Stimulated activated effector memory CD8-positive, alpha-beta T cell treated with anti-CD3 and anti-CD28 coated beads, Interleukin-12 subunit alpha, Interleukin-12 subunit beta, amount 100 ng/mL, for 72 hours (primary cell): ENCODE measurements at places on chromosomes 2 and 18.

GRCh38 chr2:136243638-136244535 is 125.9 kb upstream of the CXCR4 start:
- DNase-seq = no peak

DNA sequence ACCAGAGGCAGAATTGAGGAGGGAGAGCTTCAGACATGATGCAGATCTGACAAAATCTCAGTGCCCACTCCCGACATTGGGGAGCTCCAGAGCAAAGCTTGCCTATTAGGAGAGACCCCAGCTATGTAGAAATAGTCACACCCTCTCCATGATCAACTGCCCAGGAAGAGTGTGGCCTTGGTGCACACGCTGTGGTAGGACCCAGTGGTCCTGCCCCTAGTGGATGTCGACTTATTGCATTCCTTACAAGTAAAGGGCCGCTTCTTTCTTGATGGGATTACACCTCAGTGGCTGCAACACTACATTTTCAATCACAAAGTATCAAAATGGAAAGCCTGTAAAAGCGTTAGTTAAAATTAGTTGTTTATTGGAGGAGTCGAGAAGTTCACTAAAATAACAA is 64.2 kb downstream of the VRK2 start:
- no peak for DNase-seq

DNA sequence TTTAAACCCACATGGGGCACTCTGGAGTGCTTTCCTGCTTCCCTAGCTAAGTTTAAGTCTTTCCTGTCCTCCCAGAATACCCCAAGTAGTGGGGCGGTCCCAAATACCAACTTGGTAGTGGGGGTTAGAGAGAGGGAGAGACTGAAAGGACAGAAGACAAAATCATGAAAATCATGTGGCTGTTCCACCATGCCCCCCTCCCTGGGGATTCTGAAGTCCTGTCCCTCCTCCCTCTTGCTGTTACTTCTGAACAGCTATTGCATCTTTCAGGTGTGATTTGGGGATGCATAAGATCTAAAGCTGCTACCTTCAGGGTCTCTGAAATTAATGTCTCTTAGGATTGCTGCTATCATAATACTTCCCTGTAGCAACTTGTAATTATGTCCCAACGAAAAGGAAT is 266.9 kb upstream of the EPAS1 start:
- no peak for DNase-seq

DNA sequence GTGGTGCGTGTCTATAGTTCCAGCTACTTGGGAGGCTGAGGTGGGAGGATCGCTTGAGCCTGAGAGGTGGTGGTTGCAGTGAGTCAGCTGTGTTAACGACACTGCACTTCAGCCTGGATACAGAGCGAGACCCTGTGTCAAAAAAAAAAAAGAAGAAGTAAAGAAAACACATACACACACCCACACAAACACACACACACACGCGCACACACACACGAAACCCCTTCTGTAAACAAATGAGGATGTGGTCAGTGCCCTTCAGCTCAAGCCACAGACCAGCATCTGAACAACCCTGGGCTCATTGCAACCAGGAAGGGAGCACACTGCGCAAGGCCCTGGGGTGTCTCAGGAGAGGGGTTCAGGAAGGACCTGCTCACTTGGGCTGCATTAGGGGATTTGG is 47.9 kb upstream of the KCNF1 start:
- DNase-seq = no peak

- DNase-seq = no peak
Measured at GRCh38 chr2:140550821-140551220, 1580.0 kb downstream of the LRP1B start.

GRCh38 chr2:235135990-235136561 is 184.3 kb downstream of the SH3BP4 start:
- DNase-seq = peak; percentile 28

DNA sequence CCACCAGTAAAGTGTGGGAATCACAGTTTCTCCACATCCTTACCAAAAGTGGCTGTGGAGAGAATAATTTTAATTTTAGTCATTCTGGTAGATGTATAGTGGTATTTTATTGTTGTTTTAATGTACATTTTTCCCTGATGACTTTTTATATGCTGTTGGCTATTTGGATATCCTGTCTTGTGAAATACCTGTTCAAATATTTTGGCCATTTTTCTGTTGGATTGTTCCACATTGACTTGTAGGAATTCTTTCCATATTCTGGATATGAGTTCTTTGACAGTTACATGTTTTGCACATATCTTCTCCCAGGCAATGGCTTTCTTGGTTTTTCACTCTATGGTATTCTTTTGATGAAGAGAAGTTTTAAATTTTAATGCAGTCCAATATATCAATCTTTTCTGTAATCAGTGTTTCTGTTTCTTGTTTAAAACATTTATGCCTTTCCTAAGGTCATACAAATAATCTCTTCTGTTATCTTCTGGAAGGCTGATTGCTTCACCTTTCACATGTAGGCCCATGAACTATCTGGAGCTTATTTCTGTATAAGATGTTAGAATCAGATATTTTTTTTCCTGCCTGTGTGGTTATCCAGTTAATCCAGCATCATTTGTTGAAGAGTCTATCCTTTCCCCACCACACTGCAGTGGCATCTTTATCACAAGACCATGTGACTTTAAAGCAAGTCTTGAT is 19.0 kb downstream of the AFTPH start:
- no peak for DNase-seq

DNA sequence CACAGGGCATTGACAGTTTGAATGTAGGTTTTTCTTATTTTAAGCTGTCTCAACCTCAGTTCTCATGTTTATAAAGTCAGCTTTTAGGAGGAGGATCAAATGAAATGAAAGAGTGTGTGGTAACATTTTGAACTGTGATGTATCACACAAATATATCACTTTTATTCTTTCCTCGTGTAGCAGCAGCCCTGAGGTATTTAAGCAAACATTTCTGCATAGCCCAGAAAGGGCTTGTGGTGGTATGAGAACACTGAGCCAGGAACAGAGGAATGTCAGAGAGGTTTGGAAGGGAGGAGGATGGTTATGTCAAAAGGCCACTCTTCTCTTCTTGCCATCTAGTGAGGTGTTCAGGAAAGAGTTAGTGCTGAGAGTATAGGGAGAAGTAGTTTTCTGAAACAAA is 150.2 kb downstream of the PARD3B start:
- DNase-seq = no peak

DNA sequence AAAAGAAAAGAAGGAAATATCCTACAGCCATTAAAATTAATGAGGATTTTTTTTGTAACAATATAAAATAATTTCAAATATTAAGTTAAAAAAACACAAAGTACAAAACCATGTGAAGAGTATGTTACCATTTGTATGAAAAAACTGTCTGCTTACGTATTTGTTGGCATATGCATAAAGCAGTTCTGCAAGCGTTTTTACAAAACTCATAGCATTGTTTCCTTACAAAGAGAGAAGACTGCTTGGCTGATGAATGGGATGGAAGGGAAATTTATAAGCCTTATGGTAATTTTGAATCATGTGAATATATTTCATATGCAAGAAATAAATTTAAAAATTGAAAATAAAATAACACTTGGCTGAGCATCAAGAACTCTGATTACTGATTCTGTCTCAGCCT is 63.1 kb downstream of the METTL4 start:
- no peak for DNase-seq

DNA sequence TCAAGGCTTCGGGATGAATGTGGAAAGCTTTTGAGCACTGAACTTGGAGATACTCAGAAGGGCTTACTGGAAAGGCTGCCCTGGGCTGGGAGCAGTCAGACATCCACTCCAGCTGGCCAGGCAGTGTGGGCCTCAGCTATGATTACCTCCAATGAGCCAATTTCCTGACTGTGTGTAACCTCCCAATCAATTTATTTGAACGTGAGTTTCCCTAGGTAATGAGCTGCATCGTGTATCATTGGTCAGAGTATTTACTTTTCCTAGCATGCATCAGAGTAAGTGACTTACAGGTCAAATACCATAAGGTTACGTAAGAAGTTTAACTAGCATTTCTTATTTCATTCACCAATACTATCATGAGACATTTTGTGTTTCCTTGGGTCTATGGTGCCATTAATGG is 11.0 kb upstream of the CTAGE1 start:
- DNase-seq = no peak
